GM13977 (cell line): ENCODE measurements at places on chromosomes 2 and 18.

GRCh38 chr2:158725441-158725891 lies 69.7 kb upstream of the DAPL1 start:
- DNase-seq = no peak

DNA sequence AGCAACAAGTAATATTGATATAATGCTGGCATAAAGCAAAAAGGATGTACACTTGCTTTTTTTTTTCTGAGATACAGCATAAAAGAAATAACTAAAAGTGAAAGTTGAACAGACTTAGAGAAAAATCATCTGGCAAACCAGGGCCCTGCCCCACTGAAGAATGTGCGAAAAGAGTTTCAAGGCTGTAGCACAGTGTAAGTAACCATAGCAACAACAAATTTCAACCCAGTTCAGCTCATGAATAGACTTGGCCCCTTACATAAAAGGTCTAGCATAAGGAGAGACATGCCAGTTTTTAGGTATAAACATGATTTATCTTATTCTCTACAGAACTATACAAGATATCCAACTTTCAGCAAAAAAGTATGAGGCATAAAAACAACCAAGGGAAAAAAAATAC lies 113.7 kb upstream of the GYPC start:
- DNase-seq = no peak

- DNase-seq = peak; percentile 60
Measured at GRCh38 chr2:85748039-85748734, 5.6 kb upstream of the ATOH8 start.

DNA sequence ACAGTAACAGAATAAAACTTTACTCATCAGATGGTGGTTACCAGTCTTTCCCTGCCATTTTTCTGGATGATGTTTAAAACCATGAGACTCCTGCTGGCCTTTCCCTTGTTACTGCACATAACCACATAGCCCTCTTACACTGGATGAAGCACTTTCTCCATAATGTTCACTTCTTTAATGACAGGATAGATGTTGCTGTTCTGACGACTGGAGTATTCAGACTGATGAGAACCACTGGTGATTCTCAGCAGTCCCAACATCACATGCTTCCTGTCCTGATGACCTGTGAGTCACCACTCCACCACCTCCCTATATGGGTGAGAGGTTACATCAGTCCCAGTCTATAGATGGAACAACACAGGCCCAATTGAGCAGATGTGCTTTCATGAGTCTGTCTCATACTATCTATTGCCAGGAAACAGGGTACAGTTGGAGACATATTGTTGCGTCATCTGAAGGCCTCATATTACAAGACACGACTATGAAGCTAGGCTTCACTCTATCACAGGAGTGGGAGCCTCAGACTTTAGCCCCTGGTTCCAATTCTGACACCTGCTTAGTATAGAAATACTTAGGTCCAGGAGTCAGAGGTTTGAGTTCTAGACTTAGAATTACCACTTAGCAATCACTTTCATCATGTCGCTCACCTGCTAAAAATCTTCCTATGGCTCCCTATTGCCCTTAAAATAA lies 145.7 kb upstream of the KLF7 start:
- DNase-seq = peak; percentile 69

DNA sequence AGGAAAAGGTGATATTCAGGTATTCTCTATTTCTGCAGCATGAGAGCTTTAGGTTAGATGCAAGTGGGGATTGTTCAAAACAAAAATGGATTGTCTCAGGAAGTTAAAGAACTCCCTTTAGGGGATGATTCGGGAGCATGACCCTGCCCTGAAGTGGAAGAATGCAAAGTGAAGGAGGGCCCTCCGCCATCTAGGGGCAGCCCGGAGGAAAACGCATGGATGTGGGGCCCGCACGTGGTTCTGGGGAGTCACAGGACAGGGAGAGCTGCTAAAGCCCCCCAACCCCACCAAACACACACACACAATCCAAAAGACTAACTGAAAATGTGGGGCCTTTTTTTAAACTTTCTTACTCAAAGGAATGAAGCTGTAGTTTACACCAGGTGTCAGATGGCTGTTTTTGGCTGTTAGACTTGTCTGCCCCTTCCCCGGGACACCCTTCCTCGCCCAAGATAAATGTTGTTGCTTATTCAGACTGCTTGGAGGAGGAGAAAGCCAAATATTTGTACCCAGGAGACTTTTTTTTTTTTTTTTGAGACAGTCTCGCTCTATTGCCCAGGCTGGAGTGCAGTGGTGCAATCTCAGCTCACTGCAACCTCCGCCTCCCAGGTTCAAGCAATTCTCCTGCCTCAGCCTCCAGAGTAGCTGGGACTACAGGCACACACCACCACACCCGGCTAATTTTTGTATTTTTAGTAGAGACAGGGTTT lies 78.8 kb downstream of the HNRNPLL start:
- DNase-seq = no peak

DNA sequence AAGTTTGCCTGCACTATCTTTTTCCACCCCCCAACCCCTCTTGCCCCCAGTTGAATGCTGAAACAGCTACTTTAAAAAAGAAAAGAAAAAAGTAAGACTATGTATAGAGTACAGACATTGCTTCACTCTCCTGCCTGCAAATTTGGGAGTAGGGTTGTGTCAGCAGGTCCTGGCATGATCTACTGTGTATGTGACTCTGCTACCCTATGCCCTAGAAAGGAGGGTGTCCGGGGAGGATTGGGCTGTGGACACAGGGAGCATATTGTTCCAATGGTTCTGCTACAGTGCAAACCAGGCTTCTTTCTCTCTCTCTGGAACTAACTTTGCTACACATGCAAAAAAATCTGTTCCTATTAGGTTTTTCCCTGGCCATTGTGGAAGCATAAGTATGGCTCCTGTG lies 9.9 kb upstream of the ZEB2 start:
- DNase-seq = no peak

DNA sequence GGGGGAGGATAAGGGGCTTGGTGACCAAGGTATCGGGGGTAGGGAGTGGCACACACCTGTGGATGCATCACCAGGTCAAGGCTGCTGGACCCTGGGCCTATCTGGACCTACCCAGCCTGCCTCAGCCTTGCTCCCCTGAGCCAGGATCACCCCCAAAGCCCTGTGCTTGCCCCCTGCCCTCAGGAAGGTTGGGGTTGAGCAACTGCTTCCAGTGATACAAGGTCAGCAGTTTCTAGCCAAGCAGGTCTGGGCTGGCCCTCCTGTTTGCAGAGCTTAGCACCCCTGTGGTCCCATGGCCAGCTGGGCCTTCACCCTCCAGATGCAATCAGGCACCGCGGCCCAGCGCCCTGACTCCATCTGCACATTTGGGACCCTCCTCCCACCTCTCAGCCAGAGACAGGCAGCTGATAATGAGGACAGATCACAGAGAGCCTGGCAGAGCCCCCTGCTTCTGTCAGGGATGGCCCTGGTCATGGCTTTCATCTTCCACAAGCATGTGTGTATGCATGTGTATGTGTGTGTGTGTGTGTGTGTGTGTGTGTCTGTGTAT lies 154.6 kb downstream of the TFCP2L1 start:
- no peak for DNase-seq

- no peak for DNase-seq
Measured at GRCh38 chr2:191488135-191488534, 189.8 kb upstream of the NABP1 start.

DNA sequence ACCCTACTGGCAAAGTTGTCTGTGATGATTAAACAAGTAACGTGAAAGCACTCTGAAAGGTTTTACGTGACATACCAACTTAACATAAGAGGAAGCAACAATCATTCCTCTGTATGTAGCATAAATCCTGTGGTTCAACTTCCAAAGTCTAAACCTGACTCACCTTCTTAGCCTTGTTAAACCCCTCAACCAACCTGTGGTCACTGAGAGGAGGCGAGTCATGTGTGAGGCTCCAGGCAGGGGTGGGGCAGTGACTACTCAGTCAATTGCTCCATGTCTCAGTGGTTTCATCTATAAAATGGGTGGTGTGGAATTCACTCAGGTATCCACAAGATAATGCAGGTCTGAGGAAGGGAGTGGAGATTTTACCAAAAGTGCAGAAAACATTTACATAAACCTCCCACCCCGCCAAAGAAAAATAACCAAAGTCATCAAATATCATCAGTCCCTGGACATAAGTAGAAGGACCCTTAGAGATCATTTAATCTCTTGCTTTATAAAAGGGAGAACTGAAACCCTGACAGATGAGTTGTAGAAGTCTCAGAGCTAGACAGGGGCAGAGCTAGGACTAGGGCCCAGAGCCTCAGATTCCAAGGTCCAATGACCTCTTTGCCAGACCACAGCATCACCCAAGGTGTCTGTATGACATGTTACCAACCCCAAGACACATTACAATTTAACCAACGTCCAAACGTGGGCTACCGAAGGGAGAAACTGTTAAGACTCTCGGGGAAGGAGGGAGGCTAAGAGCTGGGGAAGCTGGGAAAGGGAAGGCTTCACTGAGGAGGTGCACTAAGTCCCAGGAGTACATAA lies 3.7 kb upstream of the PCBP1 start:
- peak; percentile 68 for DNase-seq

DNA sequence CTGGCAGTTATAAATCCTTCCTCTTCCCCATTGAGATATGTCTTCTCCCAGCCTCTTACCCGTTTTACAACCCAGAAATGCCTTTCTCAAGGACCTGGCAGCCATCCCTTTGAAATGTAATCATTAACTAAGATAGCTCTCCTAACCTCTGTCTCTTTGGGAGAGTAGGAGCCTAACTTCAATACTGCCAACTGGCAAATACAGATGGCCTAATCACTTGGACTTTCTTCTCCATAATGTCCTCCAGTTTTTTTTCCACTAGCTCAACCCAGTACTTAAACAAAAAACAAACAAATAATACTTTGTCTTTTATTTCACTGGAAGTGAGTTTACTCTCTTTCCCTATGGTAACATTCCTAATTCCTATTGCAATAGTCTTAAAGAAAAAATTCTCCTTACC lies 1391.1 kb downstream of the SUCLG1 start:
- DNase-seq = no peak

DNA sequence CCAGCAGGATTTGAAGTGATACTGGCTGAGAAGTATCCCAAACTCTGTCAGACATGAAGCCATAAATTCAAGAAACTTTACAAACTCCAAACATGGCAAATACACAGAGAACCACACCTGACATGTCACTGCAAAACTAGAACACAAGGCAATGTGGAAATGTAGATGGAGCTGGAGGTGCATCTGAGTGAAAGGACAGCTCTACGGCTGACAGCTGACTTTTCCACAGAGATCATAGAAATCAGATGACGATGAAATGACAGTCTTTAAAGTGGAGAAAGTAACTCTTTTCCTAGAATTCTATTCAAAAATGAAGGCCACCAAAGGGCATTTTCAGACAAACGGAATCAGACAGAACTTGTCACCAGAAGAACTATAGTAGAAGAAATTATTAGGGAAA lies 97.5 kb downstream of the LDLRAD4 start:
- DNase-seq = no peak
